ENCODE measurements at places on chromosomes 4 and X.

DNA sequence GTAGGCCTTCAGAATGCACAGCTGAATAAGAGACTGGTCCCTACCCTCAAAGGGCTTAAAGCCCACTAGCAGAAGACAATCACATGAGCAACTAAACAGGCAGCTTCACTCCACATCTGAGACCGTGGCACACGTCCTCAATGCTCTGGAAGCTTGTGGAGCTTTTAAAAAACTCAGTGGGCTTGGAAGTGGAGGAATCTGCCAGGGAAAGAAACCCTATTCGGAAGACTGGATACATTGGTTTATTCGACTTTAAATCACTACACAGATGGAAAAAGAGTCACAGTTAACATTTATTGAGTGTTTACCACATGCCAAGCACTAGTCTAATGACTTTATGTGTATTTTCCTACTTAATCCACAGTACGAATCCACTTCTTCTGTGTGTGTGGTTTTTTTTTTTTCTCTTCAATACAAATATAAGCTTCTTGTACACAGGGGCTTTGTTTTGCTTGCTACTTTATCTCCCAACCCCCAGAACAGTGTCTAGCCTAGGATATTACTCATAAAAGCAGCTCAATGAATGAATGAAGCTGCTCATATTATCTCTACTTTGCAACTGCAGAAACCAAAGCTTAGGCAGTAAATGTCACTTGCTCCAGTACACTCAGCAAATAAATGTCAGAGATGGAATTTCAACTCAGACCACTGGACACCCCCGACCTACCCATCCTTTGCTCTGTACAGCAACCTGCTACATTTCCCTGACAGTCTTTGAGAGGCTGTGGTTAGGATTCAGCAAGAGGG is 137.7 kb downstream of the LDB2 start:
- no peak for DNase-seq

- no peak for DNase-seq
Observed at GRCh38 chr4:185920171-185920570, 108.2 kb upstream of the SORBS2 start.

DNA sequence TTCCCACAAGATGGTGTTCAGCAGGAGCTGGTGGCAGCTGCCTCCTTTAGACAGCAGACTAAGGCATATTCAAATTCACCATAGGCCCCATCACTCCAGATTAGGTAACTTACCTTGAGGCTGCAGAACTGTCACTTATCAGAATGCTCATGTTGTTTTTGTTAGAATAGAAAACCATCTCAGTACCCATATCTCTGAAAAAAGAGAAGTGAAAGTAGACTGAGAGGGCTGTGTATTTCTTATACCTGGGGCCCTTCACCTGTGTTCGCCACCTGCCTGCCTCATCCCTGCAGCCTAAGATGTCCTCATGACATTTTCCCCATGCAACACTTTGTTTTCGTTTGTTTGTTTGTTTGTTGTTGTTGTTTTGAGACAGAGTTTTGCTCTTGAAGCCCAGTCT is 32.9 kb upstream of the SPRY1 start:
- no peak for DNase-seq

- no peak for DNase-seq
Observed at GRCh38 chr4:151045907-151046306, 30.8 kb upstream of the LRBA start.

DNA sequence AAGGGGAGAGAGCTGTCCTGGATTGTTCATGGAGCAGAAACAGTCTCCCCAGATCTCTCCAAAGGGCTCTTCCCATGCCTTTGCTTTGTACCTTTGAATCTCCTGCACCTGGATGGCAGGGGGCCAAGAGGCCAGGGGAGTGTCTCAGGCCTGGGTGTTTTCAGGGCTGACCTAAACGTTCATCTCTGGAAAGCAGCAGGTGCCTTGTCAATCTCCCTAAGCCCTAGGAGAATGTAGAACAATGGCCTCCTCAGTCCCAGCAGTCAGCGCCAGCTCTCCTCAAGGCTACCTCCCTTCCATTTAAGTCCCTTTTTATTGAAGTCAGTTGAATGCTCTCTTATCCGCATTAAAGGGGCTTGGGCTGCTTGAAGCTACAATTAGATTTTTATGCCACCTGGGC is 31.2 kb upstream of the NSUN7 start:
- no peak for DNase-seq

DNA sequence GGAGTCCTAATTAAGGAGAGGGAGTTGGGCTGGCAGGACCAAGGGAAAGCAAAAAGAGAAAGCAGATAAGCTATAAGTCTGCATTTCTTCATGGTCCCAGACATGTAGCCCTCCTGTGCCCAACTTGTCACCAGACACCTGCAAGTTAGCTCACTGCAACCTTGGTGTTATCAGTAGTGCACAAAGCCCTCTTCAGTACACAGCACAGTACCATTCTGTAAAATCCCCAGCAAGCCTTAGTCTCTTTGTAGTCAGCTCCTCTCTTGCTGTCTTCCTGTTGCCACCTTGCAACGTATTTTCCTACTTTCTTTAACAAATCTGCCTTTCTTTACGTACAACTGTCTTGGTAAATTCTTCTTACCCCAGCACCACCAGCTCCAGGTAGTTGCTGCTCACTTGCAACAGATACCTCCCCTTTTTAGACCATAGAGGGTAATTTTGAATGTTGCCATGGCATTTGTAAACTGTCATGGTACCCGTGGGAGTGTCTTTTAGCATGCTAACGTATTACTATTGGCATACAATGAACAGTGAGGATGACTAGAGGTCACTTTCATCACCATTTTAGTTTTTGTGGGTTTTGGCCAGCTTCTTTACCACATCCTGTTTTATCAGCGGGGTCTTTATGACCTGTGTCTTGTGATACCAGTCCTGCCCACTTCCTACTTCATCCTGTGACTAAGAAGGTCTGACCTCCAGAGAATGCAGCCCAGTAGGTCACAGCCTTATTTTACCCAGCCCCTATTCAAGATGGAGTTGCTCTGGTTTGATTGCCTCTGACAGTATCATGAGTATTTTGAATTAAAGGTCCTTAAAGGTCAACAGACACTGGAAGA is 28.3 kb upstream of the AP1S2 start:
- DNase-seq: no peak

- DNase-seq: no peak
Observed at GRCh38 chrX:78517124-78517523, 142.0 kb downstream of the RTL3 start.

DNA sequence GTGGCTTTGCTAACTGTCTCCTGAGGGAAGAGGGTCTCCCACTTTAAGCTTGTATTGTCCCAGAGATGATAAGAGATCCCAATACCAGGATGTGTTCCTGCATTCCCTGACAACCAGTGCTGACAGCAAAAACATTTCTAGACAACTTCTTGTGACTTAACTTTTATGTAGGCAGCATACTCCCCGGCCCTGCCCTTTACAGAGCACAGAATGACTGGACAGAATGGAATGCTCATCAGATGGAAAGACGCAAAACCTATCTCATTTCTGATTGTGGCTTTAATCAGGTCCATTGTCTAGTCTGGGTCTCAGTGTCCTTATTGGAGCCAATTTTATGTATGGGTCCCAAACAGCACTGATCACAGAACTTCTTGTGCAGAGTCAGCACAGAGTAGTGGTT is 18.2 kb upstream of the PLAC1 start:
- no peak for DNase-seq

DNA sequence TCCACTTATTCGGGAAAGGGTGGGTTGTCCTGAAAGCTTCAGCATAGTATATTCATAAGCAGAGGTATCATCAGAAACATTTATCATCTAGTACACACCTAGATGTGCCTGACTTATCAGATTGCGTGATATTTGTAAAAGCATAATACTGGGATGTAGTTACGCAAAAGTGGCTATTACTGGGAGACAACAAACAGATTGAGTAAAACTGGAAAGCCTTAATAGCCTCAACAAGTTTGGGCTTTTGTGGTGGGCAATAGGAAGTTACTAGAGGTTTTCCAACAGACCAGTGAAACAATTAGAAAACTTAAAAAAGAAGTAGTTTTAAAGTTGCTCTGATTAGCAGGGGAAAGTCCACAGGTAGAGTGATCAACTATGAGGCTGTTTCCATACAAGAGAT is 39.8 kb downstream of the GPRIN3 start:
- DNase-seq: no peak

- DNase-seq: no peak
Observed at GRCh38 chrX:125826080-125826479, 340.0 kb downstream of the DCAF12L2 start.

GRCh38 chrX:131571348-131571747 is 27.5 kb downstream of the OR13H1 start:
- DNase-seq: no peak

GRCh38 chr4:47494124-47494430 is 9.0 kb downstream of the ATP10D start:
- no peak for DNase-seq

DNA sequence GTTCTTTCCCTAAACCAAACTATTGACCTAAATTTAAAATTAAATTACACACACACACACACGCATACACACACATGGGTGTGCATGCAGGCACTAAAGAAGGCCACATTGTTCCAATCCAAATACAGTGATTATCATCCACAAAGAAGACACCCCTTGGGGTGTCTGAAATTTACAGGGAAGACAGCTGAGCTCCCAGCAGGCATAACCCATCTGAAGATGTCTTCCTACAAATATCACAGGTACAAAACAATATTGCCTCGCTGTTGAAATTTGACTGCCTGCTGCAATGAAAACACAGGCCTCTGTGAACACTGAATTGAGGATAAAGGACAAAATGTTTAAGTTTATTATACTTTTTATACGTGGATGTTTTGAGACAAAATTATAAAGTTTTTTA is 50.2 kb upstream of the SLC7A11 start:
- DNase-seq: no peak

GRCh38 chr4:34181891-34182290 is 2062.4 kb downstream of the ARAP2 start:
- no peak for DNase-seq

DNA sequence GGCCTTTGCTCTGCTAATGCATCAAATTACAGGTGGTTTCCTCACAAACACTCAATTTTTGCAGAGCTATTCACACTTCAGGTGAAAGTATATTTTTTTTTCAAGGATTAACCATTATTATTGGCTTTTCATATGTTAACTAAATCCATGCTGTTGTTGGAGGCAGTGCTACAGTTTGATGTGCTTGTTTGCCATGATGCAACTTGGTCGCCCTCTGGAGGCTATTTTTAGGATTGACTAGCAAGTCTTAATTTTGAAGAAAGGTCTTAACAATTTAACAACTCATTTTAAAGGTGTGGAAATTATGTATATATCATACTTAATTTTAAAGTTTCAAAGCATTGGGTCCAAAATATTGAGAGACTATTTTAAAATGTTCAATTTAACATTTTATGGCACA is 168.8 kb upstream of the FAM47A start:
- DNase-seq: no peak

GRCh38 chr4:140004549-140004895 is 149.5 kb downstream of the MAML3 start:
- no peak for DNase-seq

- no peak for DNase-seq
Observed at GRCh38 chr4:117422297-117422696, 336.9 kb upstream of the TRAM1L1 start.

- no peak for DNase-seq
Observed at GRCh38 chr4:115489279-115489678, 375.9 kb upstream of the NDST4 start.

- DNase-seq: no peak
Observed at GRCh38 chr4:112109360-112110058, 35.7 kb upstream of the FAM241A start.

Measured in GM19239 (cell line).